ENCODE measurements at places on chromosomes 7 and 10. TPM values are rescaled to one million over a fixed set of nuclear protein-coding genes. Genes with fewer than 3 reads are reported as not detected.

DNA sequence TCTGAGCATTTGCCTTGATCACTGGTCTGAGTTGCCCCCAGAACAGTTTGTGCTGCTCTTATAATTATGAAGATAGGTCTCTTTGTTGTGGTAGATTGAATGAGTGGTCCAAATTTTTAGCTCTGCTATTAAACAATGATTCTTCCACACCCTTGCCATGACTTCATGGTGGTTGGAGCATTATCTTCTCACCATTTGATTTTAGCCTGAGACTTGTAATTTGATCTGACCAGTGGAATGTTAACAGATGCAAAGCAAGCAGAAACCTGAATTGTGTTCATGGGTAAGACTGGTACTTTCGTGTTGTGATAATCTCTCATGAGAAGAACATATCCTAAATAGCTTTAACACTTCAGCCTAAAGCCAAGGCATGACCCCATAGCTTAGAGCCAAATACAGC, 139.1 kb downstream of the TFPI2 start:
- DNase-seq: no peak

Gene ADAP1
- total RNA-seq: 70.6 TPM

DNA sequence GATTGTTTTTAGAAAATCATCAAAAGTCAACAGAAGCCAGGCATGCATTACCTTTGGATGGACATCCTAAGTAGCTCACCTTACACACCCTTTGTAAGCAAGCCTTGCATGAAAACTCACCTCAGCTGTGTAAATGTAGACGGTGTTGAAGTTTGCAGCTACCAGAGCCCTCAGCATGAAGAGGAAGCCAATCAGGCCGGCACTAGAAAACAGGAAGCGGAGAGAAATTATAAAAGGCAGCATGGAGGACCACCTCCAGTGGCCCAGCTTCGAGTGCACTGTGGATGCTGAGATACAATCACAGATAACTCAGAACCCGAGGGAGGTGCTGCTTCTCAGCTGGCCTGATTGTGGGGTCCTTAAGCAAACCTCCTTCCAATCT, 75.3 kb downstream of the SVOPL start:
- DNase-seq: no peak

Gene ZDHHC6
- 52.8 TPM for total RNA-seq

GRCh38 chr10:109859221-109859620, 64.1 kb downstream of the XPNPEP1 start:
- no peak for DNase-seq

Gene ERVW-1
- not detected for total RNA-seq

- DNase-seq: no peak
Measured at GRCh38 chr10:32232378-32232777, 114.6 kb downstream of the EPC1 start.

DNA sequence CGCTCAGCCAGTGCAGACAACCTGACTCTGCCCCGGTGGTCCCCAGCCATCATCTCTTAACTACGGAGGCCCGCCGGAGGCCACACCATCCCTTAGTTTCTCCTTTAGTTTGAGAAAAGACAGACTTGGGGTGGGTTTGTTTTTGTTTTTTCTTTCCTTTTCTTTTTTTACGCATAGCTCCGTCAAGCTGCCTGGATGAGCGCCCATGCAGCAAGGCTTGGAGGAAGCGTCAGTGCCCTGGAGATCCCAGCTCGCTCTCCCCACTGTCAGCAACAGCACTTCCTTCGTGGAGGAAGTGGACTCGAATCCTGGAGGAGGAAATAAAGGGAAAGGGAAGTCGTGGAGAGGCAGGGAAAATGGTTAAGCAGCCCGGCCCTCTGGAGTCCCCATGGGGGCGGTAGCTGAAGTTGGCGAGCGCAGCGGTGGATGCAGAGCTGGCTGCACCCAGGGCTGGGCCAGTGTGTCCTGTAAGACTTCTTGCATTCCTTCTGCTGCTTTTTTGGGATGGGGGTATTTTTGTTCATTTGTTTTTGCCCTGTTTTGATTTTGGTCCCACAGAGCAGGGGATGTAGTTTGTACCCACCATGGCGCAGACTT, 35.9 kb upstream of the GJD4 start:
- no peak for DNase-seq

GRCh38 chr7:148563583-148564274, 26.8 kb upstream of the C7orf33 start:
- no peak for DNase-seq

- peak; percentile 72 for DNase-seq
Measured at GRCh38 chr10:89414146-89414878, at the start of gene IFIT5. IFIT5 (plus strand) TSS chr10:89414568; CDS start chr10:89414799, 231 bp downstream.

DNA sequence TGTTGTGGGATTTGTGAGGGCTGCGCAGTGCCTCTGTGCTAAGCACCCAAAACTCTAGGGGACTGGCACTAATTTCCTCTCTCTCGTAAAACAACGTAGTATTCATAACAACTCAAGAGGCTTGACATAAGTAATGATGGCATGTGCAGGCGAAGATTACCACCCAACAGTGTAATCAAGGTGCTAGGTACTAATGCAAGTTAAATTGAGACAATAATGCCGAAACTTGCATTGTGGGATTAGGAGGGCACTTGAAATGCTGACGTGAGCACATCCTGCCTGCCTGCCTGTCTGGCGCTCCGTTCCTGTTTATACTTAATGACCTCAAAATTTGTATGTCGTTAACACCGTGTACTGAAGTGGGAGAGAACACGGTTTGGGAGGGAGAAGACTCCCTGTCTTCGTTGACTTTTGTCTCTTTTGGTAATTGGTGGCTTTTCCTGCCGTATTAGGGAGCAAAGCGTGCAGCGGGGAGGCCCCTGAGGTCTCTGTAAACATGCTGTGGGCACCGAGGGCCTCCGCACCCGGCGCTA, 139.0 kb downstream of the MGMT start:
- DNase-seq: no peak

- no peak for DNase-seq
Measured at GRCh38 chr7:151057506-151057988, at the start of gene CDK5. CDK5 (minus strand) TSS chr7:151057897; CDS start chr7:151057848, 49 bp downstream.
